ENCODE measurements at places on chromosomes 4 and X.

DNA sequence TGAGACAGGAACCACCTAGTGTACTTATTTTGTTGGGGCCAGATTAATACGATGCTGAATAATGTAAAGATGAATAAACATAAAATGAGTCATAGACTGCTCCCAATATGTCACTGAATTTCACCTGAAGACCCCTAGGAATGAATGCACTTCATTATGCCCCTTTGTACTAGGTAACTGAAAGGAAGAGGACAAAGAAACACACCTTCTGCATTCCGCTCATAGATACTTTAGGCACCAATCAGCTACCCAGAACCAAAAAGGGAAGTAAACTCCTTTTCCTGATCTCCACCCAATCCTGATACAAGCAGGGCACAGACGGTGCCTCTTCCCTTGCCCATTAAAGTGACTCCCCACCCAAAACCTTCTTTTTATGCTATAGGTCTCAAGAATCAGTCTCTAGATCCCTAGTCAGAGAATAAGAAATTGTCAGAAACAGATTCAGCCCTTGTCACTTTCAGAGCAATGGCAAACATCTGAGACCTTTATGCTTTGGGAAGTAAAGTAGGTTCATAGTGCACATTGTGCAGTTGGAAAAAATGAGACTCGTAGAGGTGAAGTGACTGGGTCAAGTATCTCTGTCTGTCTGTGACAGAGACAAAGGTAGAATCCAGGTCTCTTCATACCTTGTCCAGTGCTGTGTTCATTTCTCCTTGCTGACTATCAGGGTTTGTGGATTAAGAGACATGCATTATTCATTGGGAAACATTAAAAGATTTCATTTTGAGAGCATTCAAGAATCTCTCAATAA, 2.3 kb downstream of the GPR174 start:
- DNase-seq, result no peak

- no peak for DNase-seq
Observed at GRCh38 chr4:27055221-27055760, 194.7 kb downstream of the STIM2 start.

DNA sequence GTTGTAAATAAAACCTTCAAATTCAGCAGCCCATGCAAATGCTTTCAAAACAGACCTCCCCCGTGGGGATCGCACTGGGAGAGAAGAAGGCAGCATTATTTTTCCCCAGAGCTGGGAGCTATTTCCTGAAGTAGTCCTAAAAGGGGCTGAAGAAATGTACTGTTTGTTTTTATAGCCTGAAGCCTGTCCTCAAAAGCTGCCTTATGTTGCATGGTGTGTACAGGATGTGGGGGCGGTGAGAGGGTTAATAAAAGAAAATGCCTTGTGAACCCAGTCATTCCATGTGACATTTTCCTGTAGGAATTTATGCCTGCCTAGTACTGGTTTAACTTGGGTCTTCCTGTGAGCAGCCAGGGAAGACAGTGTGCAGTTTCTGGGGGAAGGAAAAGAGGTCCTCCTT, 144.1 kb downstream of the SOWAHB start:
- no peak for DNase-seq

- no peak for DNase-seq
Observed at GRCh38 chrX:30992381-30992904, 79.4 kb downstream of the FTHL17 start.

- no peak for DNase-seq
Observed at GRCh38 chrX:73348977-73349376, 97.9 kb upstream of the CDX4 start.

GRCh38 chrX:14235004-14235403, 205.3 kb upstream of the GEMIN8 start:
- DNase-seq, result no peak

GRCh38 chr4:161990721-161991120, 173.1 kb downstream of the FSTL5 start:
- DNase-seq, result no peak

- no peak for DNase-seq
Observed at GRCh38 chr4:1898681-1899080, 27.5 kb downstream of the NSD2 start.

GRCh38 chr4:112266823-112267222, 18.9 kb downstream of the TIFA start:
- DNase-seq, result no peak

DNA sequence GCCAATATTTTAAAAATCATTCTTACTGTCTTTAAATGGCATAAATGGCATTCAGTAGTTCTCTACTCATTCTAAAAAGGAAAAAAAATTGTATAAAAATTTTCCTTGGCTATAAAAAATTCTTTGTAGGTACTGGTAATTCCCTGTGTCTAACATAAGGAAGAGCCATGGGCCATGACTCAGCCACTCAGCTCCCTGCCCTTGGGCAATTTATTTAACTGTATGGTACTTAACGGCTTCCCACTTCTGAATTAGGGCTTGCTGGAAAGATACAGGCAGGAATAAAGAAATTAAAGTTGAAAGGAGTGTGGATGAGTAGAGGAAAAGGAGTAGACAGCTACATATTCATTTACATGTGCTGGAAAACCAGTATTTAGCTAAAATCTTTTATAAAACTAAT, 30.6 kb downstream of the ABHD18 start:
- DNase-seq, result no peak

DNA sequence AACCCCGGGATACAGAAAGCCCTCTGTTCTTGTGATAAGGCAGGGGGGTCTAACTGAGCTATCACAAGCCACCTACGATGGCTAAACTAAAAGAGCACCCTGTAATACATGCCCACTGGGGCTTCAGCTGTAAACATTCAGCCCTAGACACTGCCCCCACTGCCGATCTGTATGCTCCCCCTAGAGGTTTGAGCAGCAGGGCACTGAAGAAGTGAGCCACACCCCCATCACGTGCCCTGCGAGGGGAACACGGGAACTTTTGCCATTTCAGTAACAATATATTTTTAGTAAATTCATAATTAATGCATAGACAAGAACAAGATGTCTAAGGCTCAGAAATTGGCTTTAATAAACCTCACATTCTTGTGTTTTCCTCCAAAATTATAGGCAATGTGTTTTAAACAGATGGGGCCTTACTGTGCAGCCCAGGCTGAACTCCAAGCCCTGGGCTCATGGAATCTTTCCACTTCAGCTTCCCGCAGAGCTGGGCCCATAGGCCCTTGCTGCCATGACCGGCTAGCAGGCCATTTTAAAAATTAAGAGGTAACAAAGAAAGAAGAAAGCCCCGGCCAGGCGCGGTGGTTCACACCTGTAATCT, 235.3 kb upstream of the SFRP2 start:
- DNase-seq, result no peak

- no peak for DNase-seq
Observed at GRCh38 chr4:152072001-152072485, 311.2 kb upstream of the GATB start.

GRCh38 chrX:53445977-53446376, 11.8 kb upstream of the HSD17B10 start:
- DNase-seq, result no peak

- DNase-seq, result no peak
Observed at GRCh38 chr4:174561560-174561959, 39.3 kb upstream of the HPGD start.

DNA sequence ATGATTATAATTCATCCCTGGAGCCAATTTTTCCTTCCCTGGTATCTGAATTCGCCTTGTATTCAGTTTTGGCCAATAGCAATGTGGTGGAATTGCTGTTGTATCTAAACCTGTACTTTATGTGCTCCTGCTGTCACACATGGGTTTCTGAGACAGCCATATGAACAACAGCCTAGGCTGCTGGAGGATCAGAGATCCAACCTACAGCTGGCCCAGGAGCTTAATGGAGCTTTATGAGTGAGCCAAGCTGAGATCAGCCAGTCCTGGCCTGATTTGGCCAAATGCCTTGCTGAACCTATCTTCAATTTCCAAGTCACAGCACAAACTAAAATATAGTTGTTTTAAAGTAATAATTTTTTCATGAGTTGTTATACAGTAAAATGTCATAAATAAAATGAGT, 1071.5 kb downstream of the PCDH7 start:
- DNase-seq, result no peak

DNA sequence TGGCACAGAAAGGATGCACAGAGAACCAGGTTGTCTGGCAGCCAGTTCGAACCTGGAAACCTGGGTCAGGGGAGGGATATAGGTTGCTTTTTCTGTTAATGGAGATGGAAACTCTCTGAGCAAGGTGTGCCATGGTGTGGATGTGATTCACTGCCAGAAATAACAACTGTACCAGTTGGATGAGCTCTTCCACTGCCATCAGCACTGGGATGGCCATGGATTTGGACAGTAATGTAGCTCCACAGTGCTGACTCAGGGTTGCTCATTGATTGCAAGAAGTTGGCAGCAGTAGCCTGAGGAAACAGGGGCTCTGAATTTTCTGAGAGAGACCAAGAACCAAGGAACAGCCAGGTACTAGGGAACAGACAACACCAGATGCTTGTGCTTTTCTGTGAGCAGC, 33.8 kb downstream of the PNMA5 start:
- no peak for DNase-seq

DNA sequence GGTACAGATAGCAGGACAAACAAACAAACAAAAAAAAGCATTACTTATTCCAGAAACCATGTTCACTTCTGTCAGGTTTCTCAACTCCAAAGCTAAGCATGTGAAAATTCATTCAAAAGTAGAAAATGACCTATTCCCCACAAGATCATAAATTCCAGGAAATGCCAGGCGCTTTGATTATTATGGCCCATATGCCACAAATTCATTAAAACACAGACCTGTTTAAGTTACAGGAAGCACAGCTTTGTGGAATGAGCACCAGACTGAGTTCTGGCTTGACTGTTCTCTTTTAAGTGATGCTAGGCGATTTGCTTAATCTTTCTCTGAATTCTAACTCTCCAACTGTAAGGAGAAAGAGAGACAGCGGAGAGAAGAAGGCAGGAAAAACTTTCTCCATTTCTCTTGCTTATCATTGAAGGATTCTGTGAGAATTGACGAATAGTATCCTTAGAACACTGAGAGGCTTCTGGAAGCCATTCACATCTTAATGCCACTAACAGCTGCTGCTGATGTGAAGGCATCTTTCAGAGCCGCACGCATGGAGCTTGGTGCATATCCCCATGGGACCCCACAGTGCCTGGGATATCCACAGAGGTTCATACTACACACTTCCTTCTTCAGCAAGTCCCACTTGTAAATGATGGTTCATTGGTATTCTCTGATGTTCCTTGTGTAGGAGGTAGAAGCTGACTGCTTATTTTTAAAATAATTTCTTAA, 138.0 kb downstream of the ZNF674 start:
- DNase-seq, result no peak

DNA sequence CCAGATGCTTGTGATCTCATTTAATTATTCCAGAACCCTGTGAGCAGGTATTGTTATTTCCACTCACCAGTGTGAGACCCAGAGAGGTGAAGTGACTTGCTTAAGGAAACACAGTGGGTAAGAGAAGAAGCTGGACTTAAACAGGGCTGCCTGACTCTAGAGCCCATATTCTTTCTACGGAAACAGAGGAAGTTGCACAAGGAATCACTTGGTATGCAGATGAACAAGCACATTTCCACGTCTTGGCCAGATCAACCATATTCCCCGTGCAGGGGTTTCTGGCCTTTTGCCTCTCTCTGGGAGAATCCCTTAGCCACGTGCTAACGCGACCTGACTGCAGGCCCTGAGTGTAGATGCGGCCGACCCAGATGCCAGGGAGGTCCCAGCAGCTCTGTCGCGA, 195.5 kb upstream of the ATP6AP2 start:
- no peak for DNase-seq

DNA sequence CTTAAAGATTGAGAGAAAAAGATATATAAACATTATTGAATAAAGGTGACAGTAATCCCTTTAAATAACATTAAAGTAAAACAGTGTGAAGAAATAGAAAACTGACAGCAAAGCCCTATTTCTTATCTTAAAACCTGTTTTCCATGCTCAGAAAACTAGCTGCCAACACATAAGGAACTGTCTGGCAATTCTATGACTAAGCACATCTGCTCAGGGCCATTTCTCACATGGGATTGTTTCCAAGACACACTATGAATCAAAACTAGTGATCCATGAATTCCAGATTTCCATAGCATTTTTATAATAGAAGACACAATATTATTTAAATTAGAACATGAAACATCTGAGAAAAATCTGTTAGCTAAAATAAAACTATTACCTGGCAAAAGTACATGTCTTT, 113.4 kb downstream of the SCLT1 start:
- no peak for DNase-seq

GRCh38 chr4:159768016-159768415, 665.1 kb downstream of the RAPGEF2 start:
- DNase-seq, result no peak

- DNase-seq, result peak; percentile 41
Observed at GRCh38 chr4:5759236-5760075, 48.5 kb downstream of the EVC start.

DNA sequence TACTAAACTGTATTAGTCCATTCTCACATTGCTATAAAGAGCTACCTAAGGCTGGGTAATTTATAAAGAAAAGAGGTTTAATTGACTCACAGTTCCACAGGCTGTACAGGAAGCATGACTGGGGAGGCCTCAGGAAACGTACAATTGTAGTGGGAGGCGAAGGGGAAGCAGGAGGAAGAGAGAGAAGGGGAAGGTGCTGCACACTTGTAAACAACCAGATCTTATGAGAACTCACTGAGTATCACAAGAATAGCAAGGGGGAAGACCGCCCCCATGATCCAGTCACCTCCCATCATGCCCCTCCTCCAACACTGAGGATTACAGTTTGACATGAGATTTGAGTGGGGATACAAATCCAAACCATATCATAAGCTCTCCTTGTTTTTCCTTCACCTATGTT, 40.9 kb downstream of the RPA4 start:
- no peak for DNase-seq
